ENCODE measurements at places on chromosomes 11 and 22.

DNA sequence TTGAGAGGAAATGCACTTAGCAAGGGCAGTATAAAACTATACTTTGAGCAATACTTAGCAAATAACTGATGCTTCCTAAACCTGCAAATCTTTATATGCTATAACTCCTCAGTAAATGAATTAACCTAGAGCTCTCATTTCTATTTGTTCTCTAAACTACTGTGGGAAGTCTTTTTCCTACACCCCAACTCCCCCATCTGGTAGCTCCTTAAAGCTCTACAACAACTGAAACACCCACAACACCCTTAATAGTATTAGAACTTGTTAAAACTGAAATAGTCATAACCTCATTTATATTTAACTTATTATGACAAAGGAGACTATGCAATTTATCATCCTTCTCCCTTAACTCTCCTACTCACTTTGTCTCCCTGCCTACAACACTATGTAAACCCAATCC lies 43.4 kb downstream of the GUCY1A2 start:
- DNase-seq, result no peak

DNA sequence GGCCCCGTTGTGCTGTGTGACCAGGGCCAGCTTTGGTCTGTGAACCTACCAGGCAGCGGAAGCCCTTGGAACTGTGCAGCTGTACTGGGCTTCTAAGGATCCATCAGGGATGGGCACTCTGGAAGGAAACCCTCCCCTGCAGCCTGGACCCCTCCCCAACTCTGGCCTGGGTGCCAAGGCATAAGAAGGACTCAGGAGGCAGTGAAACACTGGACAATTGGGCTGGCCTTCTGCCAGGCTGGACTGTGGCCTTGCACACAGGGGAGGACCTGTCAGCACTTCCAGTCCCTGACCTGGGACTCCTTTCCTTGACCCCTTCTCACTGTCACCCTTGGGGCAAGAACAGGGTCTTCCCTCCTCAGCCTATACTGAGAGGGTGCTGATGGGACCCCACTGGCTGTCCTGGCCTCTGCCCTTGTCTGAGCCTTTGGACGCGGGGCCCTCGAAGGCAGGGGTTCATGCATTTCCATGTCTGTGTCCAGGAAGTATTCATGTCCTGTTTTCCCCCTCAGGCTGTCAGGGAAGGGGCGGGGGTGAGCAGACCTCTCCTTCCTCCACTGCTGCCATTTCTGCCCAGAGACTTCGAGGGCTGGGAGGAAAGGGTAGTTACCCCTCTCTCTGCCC lies 39.6 kb downstream of the PDE2A start:
- DNase-seq, result no peak

- no peak for DNase-seq
Measured at GRCh38 chr11:76201056-76201455, 5.2 kb downstream of the WNT11 start.

DNA sequence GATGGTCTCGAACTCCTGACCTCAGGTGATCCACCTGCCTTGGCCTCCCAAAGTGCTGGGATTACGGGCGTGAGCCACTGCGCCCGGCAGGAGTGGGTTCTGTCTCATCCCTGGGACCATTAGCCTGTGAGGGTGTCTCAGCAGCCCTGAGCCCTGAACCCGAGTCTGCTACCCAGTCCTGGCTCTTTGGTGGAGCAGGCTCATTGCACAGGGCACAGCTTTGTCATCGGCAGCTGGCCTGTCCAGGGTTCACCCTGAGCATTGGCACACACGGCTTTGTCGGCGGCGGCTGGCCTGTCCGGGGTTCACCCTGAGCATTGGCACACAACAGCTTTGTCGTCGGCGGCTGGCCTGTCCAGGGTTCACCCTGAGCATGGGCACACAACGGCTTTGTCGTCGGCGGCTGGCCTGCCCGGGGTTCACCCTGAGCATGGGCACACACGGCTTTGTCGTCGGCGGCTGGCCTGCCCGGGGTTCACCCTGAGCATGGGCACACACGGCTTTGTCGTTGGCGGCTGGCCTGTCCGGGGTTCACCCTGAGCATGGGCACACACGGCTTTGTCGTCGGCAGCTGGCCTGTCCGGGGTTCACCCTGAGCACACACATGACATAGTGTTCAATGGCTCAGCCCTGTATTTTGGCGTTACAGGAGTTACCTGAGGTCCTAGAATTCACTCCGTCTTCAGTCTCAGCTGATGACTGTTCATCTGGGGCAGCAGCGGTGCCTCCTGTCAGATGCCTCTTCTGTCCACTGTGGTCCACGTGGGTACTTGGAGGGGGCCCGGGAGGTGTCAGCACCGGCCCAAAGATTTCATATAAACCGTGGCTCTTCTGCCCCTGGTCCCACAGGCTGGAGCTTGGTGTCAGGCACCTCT lies 1082.5 kb downstream of the BRD1 start:
- no peak for DNase-seq

All from epithelial cell of esophagus (primary cell).